ENCODE measurements at places on chromosomes 7 and 10. TPM values are rescaled to one million over a fixed set of nuclear protein-coding genes. Genes with fewer than 3 reads are reported as not detected.

BTBD16 gene
- total RNA-seq = not detected

MMD2 gene
- total RNA-seq = not detected

ZNF467 gene
- total RNA-seq = 13.2 TPM

MEIG1 gene
- not detected for total RNA-seq

RAB18 gene
- 19.8 TPM for total RNA-seq

PSAP gene
- 516 TPM for total RNA-seq

TMUB1 gene
- 54.2 TPM for total RNA-seq
